Stimulated activated CD4-positive, alpha-beta T cell treated with anti-CD3 and anti-CD28 coated beads, Interleukin-1b, Interleukin-23, amount 100 ng/mL, for 48 hours (primary cell): ENCODE measurements at places on chromosomes 1 and 21.

- DNase-seq = no peak
Measured at GRCh38 chr1:204277563-204278219, 63.9 kb upstream of the GOLT1A start.

GRCh38 chr1:241999026-241999425, at the start of gene MAP1LC3C:
Gene MAP1LC3C (minus strand): TSS chr1:241999098. CDS start chr1:241999008, 90 bp downstream.
- no peak for DNase-seq

- DNase-seq = no peak
Measured at GRCh38 chr1:56675763-56676162, 30.6 kb downstream of the PRKAA2 start.

DNA sequence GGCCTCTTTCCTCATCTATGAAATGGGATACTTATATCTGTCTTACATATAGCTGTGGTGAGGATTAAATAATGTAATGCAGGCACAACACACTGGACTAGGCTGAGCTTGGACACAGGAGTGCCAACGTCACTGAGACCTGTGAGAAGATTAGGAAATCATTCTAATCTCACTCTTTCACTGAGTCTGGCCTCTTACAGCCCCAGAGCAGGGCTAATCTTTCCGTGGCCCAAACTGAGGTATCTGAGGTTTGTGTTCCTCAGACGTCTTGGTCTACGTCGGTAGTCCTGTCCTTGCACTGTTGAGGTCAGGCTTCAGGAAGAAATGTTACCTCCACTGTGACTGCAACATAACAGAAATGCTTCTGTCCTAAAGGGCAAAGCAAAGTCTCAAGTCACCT, 22.6 kb upstream of the A3GALT2 start:
- no peak for DNase-seq

- DNase-seq = no peak
Measured at GRCh38 chr1:233470741-233471499, 143.0 kb upstream of the KCNK1 start.
